Lung (tissue), 17 donors: ENCODE measurements at places on chromosomes 12 and 14. TPM values are rescaled to one million over a fixed set of nuclear protein-coding genes. Genes with fewer than 3 reads are reported as not detected.

GRCh38 chr14:41629876-41630275 is 23.2 kb downstream of the LRFN5 start:
- no peaks in the 10 kb centered on the region for H3K36me3 ChIP-seq
- H3K27me3 ChIP-seq = no peaks in the 10 kb centered on the region
- no peak for DNase-seq
- H3K27ac ChIP-seq = no peak overlapping the region
- no peaks in the 10 kb centered on the region for H3K4me1 ChIP-seq

- H3K27ac ChIP-seq = no peak overlapping the region
- peak; percentile 76 for DNase-seq
- no peaks in the 10 kb centered on the region for H3K36me3 ChIP-seq
- H3K27me3 ChIP-seq = no peaks in the 10 kb centered on the region
Measured at GRCh38 chr12:45130881-45131281, 80.0 kb upstream of the DBX2 start.

GRCh38 chr14:95255487-95255886 is 64.2 kb downstream of the CLMN start:
- no peak overlapping the region for H3K27ac ChIP-seq
- no peaks in the 10 kb centered on the region for H3K36me3 ChIP-seq
- no peaks in the 10 kb centered on the region for H3K27me3 ChIP-seq

DNA sequence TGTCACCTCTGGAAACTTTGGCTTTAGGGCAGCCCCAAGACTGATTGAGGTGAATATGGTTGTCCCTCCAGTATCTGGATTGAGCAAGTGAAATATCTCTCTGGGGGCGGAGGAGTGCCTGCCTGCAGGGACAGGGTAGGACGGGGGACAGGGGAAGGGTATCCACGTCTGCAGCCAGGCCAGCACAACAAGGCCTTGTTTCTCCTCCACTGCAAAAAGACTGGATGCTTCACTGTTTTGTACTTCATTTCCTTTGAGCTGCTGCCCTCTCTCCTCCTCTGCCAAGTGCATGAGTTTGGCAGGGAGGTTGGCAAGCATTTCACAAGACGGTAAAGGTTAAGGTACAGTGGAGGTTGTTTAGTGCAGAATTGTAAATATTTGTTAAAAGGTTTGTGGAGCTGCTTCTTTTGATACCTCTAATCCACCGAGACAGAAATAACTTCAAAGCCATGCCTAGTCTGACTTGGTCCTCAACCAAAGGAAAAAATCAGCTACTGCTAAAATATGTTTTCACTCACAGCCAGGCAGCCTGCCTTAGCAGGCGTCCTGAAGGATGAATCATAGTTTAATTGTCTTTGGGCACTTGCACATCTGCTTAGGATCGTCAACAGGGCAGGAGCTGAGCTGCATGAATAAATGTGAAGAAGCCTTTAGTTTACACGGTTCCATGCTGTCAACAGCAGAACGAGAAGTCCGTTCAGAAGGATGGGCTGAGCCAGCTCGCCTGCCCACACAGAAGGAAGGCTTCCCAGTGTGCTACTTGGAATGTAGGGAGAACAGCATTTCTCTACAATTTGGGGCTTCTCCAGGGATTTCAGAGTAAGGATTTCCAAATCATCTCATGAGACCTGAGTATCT is 269.7 kb downstream of the TTC6 start:
- no peaks in the 10 kb centered on the region for H3K4me1 ChIP-seq
- no peaks in the 10 kb centered on the region for H3K36me3 ChIP-seq

DNA sequence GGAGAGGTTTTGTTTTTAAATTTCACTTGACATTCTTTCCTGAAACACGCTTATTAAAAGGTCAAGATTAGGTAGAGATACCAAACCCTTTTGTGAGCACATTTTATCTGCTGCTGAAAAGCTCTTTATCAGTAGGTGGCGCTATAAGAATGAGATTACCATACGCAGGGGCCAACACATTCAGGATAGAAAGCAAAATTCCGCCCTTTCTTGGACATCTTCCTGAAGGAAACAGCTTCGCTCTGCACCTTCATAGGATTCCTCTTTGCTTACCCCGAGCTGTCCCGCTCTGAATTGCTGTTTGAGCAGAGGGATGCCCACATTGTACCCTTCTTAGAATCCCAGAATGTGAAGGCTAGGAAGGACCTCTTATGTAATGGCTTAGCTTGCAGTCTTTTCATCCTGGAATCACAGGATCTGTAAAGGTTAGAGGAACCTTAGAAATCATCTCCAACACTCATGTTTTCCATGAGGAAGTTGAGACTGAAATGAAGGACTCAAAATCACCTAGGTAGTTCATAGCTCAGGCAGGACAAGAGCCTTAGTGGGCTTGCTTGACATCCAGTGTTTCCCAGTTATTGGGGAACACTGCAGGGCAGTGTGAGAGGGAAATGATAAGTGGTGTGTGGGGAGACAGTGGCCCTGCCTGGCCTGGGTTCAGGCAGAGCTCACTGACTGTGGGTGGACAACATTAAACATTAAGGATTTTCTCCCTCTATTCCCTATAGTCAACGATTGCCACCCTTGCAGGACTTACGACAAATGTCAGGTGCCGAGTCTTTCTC is 38.7 kb upstream of the CRY1 start:
- no peaks in the 10 kb centered on the region for H3K27me3 ChIP-seq
- no peaks in the 10 kb centered on the region for H3K36me3 ChIP-seq
- peak; percentile 20 for DNase-seq
- H3K4me3 ChIP-seq = no peak overlapping the region
- H3K4me1 ChIP-seq = no peaks in the 10 kb centered on the region
- no peak overlapping the region for H3K27ac ChIP-seq

NID2 gene
- total RNA-seq = 116 TPM

KRT3 gene
- total RNA-seq = not detected
